SW480 (cell line): ENCODE measurements at places on chromosomes 12 and 14.

GRCh38 chr14:50303744-50304471, 8.1 kb downstream of the L2HGDH start:
- DNase-seq = no peak

DNA sequence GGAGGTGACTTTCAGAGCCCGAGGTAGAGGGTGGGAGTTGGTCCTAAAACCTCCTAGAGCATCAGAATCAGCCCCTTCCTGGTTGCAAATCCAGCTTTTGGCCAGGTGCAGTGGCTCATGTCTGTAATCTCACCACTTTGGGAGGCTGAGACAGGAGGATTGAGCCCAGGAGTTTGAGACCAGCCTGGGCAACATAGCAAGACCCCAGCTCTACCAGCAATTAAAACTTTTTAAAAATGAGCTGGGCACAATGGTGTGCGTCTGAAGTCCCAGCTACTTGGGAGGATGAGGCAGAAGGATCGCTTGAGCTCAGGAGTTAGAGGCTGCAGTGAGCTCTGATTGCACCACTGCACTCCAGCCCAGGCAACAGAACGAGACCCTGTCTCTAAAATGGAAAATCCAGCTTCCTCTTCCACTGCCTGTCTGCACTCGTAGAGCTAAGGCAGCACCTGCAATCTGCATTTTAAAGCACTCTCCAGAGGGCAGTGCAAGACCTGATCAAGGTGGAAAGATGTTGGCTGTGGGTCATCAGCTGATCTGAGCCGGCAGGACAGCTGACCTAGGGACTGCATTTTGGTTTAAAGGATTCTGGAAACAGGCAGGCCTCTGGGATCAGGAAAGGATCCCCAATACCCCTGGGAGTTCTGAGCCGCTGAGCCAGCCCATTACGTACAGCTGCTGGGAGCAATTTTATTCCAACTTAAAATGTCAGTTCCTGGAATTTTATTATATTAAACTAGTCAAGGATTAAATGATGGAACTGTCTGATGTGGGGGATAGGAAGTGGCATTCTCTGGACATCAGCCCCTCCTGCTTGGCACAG, 1.8 kb upstream of the TESC start:
- DNase-seq = no peak

- DNase-seq = peak; percentile 54
These were observed 130.1 kb downstream of the SPTSSA start for GRCh38 chr14:34331728-34332623.

DNA sequence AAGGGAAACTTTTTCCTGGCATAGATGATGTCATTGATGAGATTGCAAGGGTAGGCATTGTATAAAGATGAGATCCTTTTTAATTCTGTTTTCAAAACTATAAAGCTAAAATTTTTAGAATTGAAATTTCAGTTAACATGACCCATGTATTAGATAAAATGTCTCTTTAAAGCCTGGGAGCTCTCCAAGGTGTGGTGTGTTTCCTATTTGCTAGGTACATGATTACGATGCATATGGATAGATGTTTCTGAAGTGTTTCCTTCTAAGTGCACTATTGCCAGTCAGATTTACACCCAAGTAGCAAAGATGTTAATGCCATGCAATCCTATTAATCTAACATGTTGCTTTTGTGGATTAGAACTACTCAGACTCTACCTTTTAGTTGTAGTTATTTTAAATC, 834.7 kb downstream of the DIO2 start:
- no peak for DNase-seq

DNA sequence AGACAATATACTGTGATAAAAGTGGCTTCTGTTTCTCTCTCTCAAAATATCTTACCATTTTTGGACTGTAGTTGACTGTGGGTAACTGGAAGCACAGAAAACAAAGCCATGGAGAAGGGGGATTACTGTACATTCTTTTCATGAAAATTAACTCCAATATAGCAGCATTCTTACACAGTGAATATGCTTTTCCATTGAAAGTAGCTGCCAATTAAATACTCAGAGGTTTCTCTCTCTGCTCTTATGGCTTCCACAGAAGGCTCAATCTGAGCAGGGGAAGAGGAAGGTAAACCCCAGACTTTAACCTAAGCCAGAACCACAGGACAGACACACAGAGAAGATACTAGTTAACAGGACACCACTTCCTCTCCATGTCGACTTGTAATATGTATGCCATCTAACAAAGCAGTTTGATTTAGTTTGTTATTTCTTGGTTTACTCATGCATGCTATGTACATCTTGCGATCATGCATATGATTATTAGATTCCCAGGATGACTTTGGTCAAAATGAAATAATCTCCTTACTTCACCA, 150.2 kb downstream of the SSPN start:
- no peak for DNase-seq

DNA sequence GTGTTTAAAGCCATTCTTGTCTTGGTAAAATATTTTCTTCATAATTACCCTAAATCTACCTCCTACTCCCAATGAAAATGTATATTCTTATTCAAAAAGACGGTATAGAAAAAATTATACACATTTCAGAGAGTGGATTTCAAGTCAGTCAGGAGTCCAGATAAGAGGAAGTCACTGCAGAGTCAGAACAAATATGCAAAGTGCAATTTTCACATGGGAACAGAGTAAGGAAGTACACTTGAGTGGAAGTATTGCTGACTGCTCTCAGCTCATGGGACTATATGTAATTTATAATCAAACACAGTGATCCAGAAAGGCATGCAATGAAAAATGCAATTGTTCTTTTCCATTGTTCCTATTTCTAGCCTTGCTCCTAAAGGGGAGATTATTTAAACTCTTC, 1128.0 kb downstream of the AACS start:
- no peak for DNase-seq

GRCh38 chr12:76272287-76272686, 75.9 kb downstream of the BBS10 start:
- DNase-seq = no peak

- DNase-seq = no peak
These were observed 7.3 kb downstream of the FBLN5 start for GRCh38 chr14:91940209-91940608.

DNA sequence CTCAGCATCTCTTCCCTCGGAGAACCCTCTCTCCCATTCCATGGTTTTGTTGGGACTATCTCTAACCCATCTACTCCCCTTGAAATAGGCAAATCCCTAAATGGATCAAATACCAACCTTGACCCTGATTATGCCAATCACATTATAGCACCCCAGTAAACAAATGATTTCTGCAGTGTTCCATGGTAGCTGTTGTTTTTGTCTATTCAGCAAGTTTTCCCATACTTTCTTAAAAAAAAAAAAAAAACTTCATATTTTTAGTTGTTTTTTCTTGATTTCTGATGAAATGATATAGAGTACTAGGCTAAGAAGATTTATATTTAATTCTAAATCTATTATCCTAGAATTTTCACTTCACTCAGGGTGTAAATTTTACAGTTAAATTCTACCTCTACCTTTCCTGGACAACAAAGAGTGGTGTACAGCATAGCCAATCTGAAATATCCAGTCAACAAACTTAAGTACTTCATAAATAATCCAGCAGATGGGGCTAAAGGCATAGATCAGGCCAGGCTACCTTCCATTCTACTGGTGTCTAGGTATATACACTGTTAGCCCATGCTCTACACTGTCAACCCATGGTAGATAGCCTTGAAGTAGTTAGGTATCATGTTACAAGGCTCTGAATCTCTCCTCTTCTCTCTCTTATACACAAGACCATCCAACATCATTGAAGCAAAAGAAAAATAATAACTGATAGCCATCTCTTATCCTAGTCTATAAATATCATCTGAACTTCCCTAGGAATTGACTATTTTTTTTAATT, 82.2 kb downstream of the PLEKHG7 start:
- DNase-seq = peak; percentile 92

- no peak for DNase-seq
These were observed 318.8 kb upstream of the FKBP4 start for GRCh38 chr12:2475984-2476383.
